ENCODE measurements at places on chromosomes 5 and 9.
A peak's percentile ranks its signal among the peaks of the same experiment; 100 is the strongest.

GRCh38 chr9:28934111-28934510 lies 1360.8 kb upstream of the C9orf72 start:
- DNase-seq: no peak

DNA sequence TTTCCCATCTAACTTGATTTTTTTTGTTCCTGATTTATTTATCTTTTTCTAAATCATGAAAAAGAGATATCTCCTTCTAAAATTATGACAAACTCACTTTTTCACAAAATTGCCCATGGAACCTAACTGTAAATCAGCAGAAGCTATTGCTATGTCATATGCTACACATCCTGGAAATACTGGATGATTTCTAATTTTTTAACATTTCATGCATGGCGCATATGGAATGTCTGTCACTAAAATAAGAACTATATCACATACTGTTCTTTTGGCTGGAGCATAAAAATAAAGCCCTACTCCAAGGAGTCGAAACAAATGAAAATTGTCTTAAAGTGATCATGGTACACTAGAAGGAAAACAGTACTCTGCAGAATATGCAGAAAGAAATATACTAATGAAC lies 60.6 kb downstream of the CAMK4 start:
- DNase-seq: no peak

GRCh38 chr5:151619812-151620460 lies 28.8 kb upstream of the FAT2 start:
- DNase-seq: no peak

GRCh38 chr5:164763206-164763605 lies 1257.8 kb downstream of the MAT2B start:
- no peak for DNase-seq

GRCh38 chr9:130172161-130172857 lies at the start of gene NCS1:
Gene NCS1, plus strand, starts transcription at chr9:130172404. Its CDS starts 260 bp downstream, at chr9:130172664.
- DNase-seq: peak; percentile 22

- DNase-seq: peak; percentile 36
Measured at GRCh38 chr9:88738709-88739108, 203.7 kb downstream of the NXNL2 start.

DNA sequence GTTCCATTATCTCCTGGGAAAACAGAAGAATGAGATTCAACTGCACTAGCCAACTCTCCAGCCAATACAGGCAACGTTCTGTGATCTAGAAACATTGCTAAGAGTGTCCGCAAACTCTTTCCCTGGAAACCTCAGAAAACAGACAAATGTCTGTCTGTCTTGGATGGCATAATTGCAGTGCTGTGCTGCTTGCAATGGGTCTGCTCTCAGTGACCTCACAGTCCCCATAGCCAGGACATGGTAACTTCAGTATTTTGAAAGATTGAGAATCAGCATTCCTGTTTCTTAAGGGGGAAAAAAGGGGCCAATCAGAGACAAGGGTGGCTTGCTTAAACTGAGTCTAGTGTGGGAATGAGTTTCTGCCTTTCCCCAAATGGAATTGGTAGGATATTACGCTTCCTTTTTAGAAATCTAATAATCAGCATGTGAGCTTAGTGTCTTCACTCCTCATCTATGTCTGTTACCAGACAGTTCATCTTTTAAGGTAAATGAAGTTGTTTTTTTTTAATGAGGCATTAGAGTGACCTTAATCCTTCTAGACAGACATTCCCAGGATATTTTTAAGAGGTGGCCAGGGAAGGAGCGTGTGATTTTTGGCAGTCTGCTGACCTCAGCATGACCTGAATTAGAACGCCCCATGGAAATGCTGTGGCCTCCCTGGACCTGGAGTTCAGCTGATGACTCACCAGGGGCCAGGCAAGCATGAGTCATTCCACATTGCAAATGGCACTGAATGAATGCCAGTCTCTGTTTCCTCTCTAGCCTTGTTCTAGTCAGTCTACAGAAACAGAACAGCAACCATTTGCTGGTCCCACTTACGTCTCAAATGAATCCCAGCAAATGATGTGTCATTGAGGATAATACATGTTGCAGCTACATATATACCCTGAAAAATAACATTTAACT lies 210.2 kb upstream of the ACTBL2 start:
- DNase-seq: peak; percentile 59

DNA sequence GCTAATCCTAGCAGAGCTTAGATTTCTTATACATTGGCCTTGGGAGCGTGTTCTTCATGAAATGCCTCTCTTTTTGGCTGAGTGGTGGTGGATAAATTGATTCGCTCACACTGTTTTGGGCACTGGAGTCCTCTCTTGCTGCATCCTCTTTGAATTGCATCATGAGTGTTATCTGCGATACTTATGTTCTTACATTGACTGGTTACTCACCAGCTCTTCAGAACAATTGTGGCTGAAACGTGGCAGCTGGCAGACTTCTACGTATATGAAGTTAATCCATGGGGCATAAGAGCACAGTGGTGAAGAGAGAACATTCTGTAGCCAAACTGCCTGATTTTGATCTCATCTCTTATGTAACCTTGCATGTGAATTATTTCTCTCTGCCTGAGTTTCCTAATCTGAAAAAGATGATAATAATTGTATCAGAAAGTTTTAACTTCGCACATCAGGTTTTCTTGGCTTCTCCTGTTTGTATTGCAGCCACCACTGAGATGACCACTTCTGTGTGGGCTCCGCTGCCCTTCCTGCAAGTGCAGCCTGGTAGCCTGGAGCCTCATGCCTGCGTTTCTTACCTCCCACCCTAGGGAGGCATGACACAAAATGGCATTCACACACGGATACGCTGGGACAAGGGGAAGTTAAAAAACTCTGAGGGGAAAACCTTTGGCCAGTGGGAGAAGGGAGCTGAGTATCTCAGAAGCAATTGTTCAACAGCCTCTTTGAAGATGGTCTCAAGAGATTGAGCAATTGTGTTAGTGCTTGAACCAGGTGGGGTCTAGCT lies 295.2 kb downstream of the ARHGAP26 start:
- DNase-seq: no peak

GRCh38 chr9:117464941-117465616 lies 50.2 kb upstream of the ASTN2 start:
- DNase-seq: no peak

GRCh38 chr5:33563530-33563929 lies 122.8 kb downstream of the TARS1 start:
- no peak for DNase-seq

DNA sequence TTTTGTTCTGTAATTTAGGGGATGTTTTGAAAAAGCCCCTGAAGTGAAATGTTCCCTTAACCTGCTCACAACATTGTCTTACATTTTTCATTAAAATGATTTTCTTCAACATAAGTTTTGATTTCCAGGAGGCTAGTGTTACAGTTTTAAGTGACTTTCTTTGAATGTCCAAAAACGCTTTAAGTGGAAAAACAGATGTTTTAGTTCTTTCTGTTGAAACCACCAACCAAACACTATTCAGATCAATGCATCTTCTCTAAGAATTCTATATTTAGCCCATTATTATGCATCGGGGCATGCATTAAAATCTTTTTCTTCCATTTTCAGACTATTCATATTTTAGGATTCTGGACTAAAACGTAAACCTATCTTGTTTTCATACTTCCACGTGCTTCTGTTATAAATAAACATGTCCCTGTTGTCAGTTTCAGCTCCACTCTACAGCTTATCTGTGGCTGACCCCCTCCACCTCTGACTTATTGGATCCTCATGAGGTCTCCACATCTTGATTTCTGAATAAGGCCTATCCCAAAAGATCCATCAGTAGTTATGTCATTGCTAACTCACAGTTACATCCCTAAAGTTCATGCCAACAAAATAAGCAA lies 882.3 kb upstream of the SEMA6A start:
- no peak for DNase-seq

- DNase-seq: no peak
Measured at GRCh38 chr5:169181814-169182213, 119.1 kb downstream of the SLIT3 start.

- peak; percentile 82 for DNase-seq
Measured at GRCh38 chr9:38026021-38026809, 42.8 kb downstream of the SHB start.

DNA sequence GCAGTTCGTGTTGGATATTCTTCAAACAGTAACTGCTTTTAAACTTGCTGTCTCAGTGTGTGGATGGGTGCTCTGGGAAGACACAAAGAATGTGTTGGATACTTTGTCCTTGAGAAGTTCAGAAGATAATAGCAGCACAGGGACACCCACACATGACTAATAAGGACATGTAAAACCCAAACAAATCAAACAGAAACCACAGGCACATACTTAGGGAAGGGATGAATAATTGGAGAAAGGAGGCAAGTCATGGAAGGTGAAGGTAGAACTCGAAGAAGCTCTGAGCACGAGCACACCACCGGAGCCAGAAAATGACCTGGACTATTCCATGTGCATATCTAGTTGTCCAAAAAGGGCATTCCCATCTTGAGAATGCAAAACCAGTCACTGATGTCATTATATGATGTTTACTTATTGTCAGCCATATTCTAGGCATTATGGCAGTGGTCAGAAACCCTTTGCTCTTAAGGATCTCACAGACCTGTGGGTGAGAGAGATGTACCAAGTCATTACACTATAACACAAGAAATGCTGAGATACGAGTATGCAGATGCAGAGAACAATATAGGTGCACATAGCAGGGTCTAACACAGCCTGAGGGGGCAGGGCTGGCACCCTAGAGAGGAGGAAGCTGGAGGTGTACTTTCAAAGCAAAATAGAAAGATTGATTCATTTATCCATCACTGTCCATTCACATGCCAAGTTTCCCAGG lies 152.9 kb downstream of the PIK3R1 start:
- DNase-seq: no peak

DNA sequence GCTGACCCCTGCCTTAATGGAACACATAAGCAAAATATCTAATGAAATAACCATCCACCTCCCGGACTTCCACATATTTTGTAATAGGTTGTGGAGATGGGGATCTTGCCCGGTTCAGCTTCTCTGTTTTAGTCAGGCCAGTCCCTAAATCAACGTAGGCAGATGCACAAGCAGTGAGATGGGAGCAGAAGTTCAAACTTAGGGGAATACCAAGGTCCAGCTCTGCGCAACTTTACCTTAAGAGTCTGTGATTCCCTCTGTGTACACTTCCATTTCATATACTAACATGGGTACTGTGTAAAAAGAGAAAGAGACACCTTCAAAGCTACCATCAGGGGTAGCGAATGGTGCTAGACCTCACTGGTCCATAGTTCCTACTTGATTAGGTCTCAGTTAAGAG lies 110.9 kb downstream of the NTRK2 start:
- no peak for DNase-seq

GRCh38 chr5:153491038-153491744 lies 721 bp downstream of the GRIA1 start:
- DNase-seq: no peak

DNA sequence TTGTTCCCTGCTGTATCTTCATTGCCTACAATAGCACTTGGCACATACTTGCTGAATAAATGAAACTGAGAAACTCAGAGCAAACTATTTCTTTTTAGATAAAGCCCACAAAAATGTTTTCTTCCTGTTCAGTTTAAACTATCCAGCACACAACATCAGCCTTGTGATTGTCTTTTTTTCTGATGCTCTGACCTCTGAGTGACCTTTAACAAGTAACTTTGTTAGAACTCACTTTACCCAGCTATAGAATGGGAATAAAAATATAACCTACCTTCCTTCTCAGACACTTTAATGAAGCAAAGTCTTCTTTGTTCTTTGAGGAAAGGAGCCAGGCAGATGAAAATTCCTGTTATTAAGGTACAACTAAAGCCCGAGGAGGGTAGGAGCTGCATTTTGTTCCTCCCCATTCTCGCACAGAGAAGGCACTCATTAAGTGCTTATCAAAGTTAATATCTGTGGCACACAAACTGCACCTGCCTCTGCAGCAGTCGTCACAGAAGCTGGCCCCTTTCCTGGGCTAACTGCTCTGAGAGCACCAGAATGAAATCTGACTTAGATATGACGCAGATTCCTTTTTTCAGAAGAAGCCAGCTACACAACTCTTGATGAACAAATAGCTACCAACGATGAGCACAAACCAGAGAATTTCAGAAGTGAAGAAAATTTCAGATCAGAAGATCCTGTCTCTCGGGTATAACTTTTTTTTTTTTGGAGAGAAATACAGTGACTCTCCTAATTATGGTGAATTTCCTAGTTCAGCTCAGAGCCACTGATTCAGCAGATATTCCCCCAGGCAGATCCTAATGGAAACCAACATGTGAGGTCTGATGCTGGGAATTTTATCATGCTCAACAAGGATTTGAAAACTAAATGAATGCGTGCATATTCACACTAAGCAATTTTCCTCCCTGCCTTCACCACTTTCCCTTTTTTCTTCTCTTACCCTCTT lies 31.0 kb upstream of the NR3C1 start:
- no peak for DNase-seq

GRCh38 chr5:179355976-179356974 lies 11.0 kb upstream of the ADAMTS2 start:
- no peak for DNase-seq

GRCh38 chr5:73179730-73180129 lies 6.7 kb downstream of the TMEM174 start:
- no peak for DNase-seq

DNA sequence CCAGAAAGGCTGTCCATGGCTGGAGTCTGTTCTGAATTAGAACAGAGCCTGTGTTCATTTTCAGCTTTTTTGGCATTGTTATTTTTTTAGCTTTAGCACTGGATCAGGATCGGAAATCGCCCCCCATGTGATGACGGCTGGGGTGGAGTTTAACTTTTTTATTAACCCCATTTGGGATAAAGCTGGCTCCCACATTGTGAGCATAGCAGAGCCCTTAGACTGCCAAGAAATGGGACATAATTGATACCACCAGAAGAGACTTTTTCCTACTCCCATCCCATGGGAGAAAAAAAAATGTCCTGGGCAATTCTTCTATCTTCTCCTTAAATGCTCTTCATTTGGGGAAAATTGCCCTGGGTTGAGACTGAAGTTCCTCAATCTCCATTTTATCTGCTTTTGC lies 52.4 kb downstream of the SLIT3 start:
- no peak for DNase-seq

- DNase-seq: no peak
Measured at GRCh38 chr5:84568171-84568570, 183.5 kb upstream of the EDIL3 start.

GRCh38 chr9:37035648-37036370 lies 1.7 kb upstream of the PAX5 start:
- no peak for DNase-seq

DNA sequence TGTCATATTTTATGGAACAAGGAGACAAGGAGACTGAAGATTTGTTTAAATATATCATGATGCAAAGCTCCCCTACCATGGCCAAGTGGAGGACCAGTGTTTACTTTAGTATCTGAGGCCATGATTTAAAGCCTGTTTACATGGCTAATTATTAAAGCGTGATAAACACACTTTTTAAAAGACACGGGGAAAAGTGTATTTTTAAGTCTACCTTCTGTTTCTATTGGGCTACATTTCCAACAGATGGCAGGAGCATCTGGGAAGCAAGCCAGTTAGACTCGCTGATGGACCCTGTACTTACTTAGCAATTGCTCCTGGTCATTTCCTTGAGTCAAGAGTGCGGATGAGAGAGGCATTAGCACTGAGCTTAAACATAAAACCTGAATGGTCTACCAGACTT lies 480.3 kb upstream of the SEMA6A start:
- DNase-seq: no peak

- DNase-seq: peak; percentile 13
Measured at GRCh38 chr9:34072868-34073590, 24.3 kb upstream of the UBAP2 start.

GRCh38 chr5:160899735-160900134 lies 47.7 kb upstream of the ATP10B start:
- no peak for DNase-seq

- DNase-seq: no peak
Measured at GRCh38 chr5:140235791-140236551, 61.0 kb downstream of the CYSTM1 start.

- peak; percentile 29 for DNase-seq
Measured at GRCh38 chr5:173969167-173970049, 19.6 kb upstream of the C5orf47 start.

Data from amniotic stem cell (primary cell).